D341Med (cell line): ENCODE measurements at places on chromosomes 2 and 18.

DNA sequence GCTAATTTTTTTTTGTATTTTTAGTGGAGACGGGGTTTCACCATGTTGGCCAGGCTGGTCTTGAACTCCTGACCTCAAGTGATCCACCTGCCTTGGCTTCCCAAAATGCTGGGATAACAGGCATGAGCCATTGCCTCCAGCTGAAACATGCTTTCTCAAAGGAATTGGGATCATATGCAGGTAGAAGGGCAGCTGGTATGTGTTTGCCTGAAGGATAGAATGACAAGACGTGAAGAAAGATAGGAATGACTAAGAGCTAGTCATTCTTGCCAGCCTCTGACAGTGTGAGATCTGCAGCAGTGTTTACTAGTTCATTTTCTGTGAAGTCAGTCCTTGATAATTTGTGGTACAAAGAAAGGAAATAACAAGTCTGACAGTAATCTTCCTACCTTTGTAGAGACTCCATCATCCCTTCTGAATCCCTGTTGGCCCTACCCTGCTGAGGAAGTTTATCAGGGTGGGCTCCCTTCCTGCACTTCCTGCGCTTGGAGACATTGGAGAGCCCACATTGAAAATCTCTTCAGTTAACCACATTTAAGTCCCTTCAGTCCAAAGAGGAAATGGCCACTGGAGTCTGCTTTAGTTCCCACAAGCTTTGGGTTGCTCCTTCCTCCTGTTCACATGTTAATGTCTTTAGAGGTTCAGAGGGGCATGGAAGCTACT lies 14.7 kb downstream of the CFLAR start:
- no peak for DNase-seq

- DNase-seq: no peak
These were observed 74.0 kb downstream of the TSHZ1 start for GRCh38 chr18:75284566-75284965.

DNA sequence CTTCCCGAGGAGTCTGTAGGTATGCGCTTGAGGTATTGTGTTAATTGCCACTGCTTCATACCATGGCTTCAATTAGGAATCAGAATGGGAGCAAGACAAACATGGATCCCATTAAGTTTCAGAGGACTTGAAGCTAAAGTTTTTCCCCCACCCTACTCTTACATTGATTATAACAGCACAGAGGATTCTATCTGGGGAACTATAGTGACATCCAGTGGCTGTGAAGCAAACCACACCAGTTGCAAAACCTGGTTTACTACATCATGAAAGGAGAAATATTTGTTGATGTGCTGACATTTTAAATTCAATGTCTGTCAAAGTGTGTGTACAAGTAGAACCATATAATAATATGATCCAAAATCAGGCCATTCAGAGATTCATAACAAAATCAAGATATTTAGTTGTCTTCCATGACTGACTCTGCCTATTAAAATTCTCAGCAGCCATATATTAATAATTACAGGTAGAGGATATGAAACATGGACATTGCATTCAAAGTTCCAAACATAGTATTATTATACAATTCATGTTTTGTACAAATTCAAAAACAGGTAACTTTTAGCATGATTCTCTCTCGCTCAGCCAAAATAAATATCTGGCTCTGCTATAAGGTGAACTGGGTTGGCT lies 82.9 kb downstream of the GRB14 start:
- DNase-seq: peak; percentile 48

DNA sequence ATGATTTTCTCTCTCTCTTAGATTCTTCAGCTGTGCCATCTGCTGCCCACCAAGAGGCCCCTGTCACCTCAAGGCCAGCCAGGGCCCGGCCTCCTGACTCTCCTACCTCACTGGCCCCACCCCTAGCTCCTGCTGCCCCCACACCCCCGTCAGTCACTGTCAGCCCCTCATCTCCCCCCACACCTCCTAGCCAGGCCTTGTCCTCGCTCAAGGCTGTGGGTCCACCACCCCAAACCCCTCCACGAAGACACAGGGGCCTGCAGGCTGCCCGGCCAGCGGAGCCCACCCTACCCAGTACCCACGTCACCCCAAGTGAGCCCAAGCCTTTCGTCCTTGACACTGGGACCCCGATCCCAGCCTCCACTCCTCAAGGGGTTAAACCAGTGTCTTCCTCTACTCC lies 9.4 kb upstream of the GMPPA start:
- DNase-seq: no peak

GRCh38 chr2:51153236-51153635 lies 121.3 kb upstream of the NRXN1 start:
- no peak for DNase-seq

- DNase-seq: no peak
These were observed 28.0 kb upstream of the PMAIP1 start for GRCh38 chr18:59871711-59872362.

DNA sequence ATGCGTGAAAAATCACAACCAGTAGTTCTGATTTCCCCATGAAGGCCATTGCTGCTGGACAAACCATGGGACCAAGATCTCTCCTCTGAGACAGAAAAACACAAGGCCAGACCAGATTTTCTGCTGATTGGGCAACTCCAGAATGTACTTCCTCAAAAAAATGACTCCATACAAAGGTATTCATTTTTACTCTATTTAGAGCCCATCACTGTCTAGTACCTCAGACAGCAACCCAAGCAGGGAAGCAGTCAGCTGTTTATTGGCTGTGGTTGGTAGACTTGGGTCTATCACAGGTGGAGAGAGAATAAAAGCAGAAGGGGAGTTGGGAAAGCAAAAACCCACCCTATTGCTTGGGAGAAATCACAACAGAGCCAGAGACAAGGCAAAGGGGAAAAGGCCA lies 219.9 kb downstream of the PIK3C3 start:
- no peak for DNase-seq
